ENCODE measurements at places on chromosomes 16 and 17.

DNA sequence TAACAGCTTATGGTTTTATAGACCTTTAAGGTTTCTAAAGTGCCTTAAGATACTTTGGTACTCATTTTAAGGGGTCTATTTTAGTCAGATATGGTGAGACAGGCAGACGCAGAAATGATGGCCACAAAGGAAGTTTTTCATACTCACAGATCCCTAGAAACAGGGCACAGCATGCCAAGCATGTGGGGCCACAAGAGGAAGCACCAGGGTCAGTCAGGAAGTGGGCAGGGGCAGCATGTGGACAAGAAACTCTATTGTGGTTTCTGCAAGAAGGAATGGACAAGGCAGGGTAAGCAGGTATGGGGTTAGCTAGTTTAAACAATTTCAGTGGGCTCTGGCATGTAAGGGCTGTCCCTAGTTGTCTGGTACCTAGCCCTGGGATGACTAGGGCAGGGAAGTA is 8.5 kb downstream of the EFCAB3 start:
- DNase-seq, result no peak

GRCh38 chr16:85902366-85903155 is 3.6 kb downstream of the IRF8 start:
- peak; percentile 41 for DNase-seq

- DNase-seq, result no peak
These were observed 36.6 kb upstream of the CARMIL2 start for GRCh38 chr16:67608364-67608763.

DNA sequence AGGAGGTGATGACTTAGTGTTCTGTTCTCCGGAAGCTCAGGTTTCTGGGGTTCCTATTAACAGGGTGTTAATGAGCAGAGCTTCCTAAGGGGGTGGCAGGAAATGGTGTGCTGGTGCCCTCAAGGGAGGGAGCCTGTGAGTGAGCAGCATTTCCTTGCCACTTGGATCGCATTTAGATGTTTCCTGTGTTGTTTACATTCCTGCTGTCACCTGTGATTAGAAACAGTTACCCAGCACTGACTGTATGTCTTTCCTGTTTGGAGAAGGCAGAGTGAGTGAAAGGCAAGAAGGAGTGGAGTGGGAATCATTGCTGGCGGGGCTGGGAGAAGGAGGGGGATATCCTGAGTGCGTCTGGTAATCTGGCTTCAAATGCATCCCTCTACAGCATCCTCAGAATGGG is 214.6 kb downstream of the CCDC182 start:
- DNase-seq, result no peak

DNA sequence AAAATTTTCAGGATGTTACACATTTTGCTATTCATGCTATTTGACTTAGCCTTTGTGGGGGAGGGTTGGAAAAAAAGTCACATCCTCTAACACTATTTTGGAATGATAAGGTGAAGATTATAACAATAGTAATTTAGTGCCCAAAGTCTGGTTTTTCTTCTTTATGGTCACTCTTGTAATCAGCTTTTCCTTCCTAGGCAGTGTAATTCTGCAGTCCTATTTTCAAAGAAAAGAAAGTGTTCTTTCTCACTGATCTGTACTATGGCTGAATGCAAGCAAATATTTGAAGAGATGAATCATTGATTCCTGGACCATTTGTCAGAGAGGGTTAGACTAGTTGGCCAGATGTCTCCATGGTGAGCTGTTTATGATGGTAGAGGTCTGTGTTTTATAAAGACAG is 8.4 kb downstream of the RSPRY1 start:
- no peak for DNase-seq

GRCh38 chr17:63537991-63538692 is 12.1 kb upstream of the DCAF7 start:
- DNase-seq, result no peak

DNA sequence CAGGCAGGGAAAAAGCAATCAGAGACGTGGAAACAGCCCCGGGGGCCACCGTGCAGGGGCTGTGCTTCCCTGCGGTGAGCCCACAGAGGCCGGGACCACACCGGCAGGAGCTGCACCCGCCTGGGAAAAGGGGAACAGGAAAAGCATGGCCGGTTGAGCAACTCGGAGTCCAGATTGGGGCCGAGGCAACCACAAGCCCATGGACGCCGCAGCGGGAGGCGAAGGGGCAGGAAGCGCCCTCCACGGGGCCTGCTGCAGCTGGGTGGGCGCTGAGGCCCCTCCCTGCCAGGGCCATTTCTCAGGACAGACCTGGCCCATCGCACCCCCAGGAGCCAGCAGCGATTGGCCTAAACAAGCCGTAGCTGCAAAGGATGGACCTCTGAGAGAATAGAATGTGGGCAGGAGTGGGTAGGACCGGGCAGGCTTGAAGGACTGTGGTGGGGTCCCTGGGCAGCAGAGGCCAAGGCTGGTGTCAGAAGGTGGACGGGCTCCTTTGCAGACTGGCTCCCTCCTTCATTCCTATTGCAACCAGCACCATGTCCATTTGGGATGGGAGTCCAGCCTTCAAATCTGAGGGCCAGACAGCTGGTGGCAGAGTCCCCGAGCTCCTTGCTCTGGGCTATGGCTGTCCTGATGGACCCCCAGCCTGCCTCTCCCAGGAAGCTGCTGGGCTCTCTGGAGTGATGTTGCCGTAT is 30.4 kb downstream of the COX4I1 start:
- no peak for DNase-seq

- DNase-seq, result no peak
These were observed 35.4 kb downstream of the CDRT15 start for GRCh38 chr17:14201021-14201987.

GRCh38 chr17:58970609-58971450 is 135.8 kb downstream of the TRIM37 start:
- DNase-seq, result no peak

GRCh38 chr17:2241823-2242222 is 61.8 kb downstream of the SMG6 start:
- DNase-seq, result no peak

DNA sequence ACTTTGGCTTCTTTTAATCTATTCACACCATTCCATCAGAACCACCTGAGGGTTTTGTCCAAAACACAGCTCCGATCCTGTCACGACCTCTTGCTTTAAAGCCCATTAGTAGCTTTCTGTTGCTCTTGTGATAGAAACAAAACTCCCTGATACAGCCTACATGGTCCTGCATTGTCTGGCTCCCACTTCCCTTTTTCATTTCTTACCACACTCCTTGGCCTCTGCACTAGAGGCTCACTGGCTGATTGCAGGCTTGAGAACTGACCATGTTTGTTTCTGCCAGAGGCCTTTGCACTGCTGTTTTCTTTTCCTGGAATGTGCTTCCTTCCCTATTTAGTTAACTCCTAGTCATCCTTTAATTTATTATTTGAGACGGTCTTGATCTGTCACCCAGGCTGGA is 23.7 kb downstream of the IST1 start:
- no peak for DNase-seq

- DNase-seq, result no peak
These were observed 8.2 kb downstream of the RHBDF1 start for GRCh38 chr16:63998-64913.

DNA sequence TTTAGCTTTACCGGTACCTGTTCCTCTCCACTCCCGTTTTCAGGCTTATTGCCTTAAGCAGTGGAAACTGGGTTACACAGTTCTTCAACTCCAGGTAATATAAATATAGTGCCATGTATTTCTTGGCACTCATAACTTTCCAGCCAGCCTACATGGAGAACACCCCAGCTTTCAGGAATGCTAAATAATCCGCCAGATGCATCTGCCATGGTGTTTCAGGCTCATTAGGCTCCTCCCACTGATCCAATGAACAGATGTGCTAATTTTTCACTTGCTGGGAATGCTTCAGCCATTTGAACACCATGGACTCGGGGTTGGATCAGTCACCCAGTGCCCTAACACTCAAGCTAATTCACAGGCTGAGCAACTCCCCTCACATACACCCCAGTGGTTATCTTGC is 4.6 kb downstream of the ANKFN1 start:
- DNase-seq, result no peak

- no peak for DNase-seq
These were observed 13.9 kb downstream of the RECQL5 start for GRCh38 chr17:75652934-75653549.

GRCh38 chr16:85894266-85894665 is 4.7 kb upstream of the IRF8 start:
- DNase-seq, result no peak

DNA sequence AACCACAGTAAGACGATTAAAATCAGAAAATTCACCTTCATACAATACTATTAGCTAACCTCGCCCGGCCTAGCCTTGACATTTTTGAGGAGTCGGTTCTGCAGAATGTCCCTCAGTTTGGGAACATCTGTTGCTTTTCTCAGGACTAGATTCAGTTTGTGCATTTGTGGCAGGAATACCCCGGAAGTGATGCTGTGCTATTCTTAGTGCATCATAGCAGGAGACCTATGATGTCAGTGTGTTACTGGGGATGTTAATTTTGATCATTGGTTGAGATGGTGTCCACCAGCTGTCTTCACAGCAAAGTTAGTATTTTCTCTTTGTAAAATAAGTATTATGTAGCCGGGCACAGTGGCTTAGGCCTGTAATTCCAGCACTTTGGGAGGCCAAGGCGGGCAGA is 21.5 kb upstream of the HELZ start:
- no peak for DNase-seq

DNA sequence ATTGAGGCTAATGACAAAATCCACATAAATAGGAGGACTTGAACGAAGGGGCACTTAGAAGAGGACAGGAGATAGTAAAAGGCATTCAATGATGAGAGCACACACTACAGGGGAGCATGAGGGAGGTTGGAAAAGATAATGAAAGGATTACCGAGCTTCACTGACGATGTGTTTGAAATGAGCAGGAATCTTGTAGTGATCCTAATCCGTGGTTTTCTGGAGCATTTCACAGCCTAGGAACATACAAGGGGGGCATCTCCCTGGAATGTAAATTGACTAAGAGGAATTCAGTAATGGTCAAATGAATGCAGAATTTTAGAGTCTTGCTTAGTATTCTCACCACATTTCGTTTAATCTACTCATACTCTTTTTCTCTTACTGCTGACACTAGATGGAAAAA is 5.2 kb downstream of the ATMIN start:
- no peak for DNase-seq

- no peak for DNase-seq
These were observed 32.3 kb downstream of the BRCA1 start for GRCh38 chr17:43092901-43093300.

GRCh38 chr16:20385844-20386832 is 18.4 kb downstream of the PDILT start:
- DNase-seq, result peak; percentile 5

DNA sequence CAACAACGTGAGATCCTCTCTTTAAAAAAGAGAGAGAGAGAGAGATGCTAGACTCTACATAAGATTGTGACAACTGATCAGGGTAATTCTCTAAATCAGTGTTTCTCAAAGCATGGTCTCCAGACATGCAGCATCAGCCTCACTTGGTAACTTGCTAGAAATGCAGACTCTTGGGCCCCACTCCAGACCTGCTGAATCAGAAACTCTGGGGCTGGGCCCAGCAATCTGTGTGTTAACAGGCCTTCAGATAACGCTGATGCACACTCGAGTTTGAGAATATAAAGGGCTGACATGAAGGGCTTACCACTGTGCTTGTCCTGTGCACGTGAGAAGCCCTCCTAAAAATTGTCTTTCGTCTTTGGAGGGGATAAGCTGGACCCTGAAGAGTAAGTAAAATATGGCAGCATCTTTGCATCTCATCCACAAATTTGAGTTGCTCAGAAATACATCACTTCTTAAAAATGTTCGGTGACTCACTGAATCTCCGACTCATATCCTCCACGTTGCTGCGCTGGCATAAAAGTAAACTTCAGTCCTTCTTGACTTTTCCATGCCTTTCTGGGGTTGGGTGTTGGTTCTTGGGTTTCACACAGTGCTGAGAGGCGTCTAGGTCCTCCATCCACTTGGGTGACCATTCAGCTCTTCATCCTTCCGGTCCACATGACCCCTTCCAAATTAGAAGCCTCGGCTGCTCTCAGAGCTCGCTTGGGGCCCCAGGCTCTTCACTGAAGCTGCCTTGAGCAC is 26.1 kb upstream of the KDM8 start:
- DNase-seq, result no peak

GRCh38 chr16:65819136-65819898 is 547.2 kb upstream of the CDH5 start:
- DNase-seq, result no peak

- no peak for DNase-seq
These were observed 23.9 kb downstream of the SGSM2 start for GRCh38 chr17:2361010-2361760.

GRCh38 chr17:29124925-29125273 is 55.3 kb downstream of the MYO18A start:
- DNase-seq, result no peak

- no peak for DNase-seq
These were observed 943 bp downstream of the DYNC1LI2 start for GRCh38 chr16:66750279-66751052.

GRCh38 chr16:58365623-58366022 is 26.6 kb upstream of the GINS3 start:
- DNase-seq, result no peak

DNA sequence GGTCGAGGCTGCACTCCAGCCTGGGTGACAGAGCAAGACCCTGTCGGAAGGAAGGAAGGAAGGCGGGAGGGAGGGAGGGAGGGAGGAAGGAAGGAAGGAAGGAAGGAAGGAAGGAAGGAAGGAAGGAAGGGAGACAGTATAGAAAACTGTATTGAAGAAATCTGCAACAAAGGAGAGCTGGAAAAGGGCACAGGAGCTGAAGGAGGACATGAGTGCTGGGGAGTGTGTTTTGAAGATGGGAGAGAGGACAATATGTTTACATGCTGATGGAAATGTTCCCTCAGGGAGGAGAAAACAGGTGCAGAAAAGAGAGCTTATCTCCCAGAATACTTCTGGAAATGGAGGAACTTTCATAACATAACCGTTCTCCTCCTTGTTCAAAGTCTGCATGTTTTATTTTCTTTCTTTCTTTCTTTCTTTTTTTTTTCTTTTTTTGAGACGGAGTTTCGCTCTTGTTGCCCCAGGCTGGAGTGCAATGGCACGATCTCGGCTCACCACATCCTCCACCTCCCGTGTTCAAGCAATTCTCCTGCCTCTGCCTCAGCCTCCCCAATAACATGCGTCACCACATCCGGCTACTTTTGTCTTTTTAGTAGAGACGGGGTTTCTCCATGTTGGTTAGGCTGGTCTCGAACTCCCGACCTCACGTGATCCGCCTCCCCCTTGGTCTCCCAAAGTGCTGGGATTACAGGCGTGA is 2.7 kb upstream of the HAP1 start:
- DNase-seq, result no peak
